ENCODE measurements at places on chromosomes 5 and 9.

- no peak for DNase-seq
Observed at GRCh38 chr9:82538634-82539033, 524.3 kb downstream of the RASEF start.

DNA sequence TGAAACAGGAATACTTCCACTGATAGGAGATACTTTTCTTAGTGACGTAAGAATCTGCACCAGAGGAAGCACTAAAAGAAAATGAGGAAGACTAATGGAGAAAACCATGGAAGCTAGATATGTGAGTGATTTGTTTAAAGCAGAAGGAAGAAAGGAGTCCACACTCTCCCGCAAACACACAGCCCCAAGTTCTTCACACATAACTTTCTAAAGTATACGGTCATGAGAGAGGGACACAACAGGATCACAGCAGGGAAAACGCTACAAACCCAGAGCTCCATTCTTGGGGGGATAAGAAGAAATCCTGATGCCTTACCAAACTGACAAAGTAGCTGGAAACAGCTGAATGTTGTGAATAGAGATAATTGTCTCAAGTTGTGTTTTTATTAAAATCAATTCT lies 222.2 kb upstream of the TMEM161B start:
- no peak for DNase-seq

DNA sequence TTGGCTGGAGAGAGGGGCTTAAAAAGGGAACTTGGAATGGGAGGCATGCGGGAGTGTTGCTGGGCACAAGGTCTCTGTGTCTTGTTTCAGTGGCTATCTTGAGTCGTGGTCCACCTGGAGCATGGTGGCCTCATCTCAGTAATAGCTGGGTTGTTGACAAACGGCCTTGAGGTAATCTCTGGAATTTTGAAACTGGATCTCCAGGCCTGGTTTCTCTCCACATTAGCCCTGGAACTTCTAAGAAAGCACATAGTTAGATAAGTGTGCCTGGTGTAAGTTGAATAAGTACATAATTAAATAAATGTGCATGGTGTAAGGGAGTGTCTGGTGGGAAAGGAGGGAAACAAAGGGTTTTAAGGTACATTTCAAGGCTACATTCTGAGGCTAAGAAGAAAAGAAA lies 62.2 kb downstream of the INIP start:
- no peak for DNase-seq

DNA sequence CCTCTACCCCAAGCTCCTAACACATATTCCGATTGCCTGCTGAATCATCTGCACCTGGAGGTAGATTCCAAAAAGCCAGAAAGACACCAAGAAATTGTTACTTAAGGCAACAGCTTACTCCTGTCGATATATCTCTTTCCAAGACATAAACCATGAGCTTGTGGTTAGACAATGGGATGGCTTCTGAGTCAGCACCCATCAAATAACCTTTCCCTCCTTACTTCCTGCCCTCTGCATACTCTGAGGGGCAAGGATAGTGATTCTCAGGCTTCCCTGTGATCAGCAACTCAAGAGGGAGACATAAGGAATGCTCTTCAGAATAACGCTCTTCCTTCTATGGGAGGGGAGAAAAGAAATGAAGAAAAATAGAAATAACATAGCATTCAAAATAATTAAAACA lies 70.9 kb downstream of the TMEM215 start:
- no peak for DNase-seq

GRCh38 chr5:72837524-72838096 lies 21.1 kb downstream of the TNPO1 start:
- DNase-seq = no peak

Data from CD8-positive, alpha-beta memory T cell (primary cell).